ENCODE measurements at places on chromosomes 7 and 10. TPM values are rescaled to one million over a fixed set of nuclear protein-coding genes. Genes with fewer than 3 reads are reported as not detected.

Gene MDFIC
- total RNA-seq: 9.7 TPM

Gene GIMAP8
- under 0.01 TPM for total RNA-seq

Gene ZNF467
- total RNA-seq: 3.5 TPM

Gene ANKRD7
- 0.26 TPM for total RNA-seq

Gene ADGRA1
- not detected for total RNA-seq

Gene SLC16A9
- total RNA-seq: 7.8 TPM

Gene SOSTDC1
- total RNA-seq: not detected

Gene NAT16
- not detected for total RNA-seq

Gene HKDC1
- 3.9 TPM for total RNA-seq

Gene PPA1
- total RNA-seq: 350 TPM

Gene TMEM178B
- total RNA-seq: under 0.01 TPM

Gene PNLIPRP3
- 53.2 TPM for total RNA-seq

Gene NEBL
- total RNA-seq: 18.7 TPM

Gene IFIT1
- total RNA-seq: 0.26 TPM

Gene SMO
- 5.0 TPM for total RNA-seq

Gene CYP2E1
- total RNA-seq: under 0.01 TPM

Gene ASZ1
- not detected for total RNA-seq

Gene PLCE1
- 0.26 TPM for total RNA-seq

Gene SLC26A3
- total RNA-seq: not detected

Gene DEPP1
- total RNA-seq: 0.26 TPM

Gene LEP
- total RNA-seq: under 0.01 TPM

Data from bronchial epithelial cell (primary cell).